HCT116 (cell line): ENCODE measurements at places on chromosomes 4 and X. TPM values are rescaled to one million over a fixed set of nuclear protein-coding genes. Genes with fewer than 3 reads are reported as not detected.

Gene ADRA2C
- 28.1 TPM for total RNA-seq

DNA sequence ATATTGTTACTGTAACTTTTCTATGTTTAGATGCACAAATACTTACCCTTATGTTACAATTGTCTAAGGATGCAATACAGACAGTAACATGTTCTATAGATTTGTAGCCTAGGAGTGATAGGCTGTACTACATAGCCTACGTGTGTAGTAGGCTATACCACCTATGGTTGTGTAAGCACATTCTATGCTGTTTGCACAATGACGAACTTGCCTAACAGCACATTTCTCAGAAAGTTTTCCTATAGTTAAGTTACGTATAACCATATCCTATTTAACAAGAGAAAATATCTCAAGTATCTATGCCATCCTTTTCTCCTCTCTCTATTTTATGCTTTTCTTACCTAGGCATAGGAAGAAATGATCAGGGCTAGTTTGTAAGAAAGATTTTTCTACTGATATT lies 710.8 kb upstream of the HTR2C start:
- DNase-seq, result no peak
- no peaks in the 10 kb centered on the region for H3K27me3 ChIP-seq
- H3K36me3 ChIP-seq, result no peaks in the 10 kb centered on the region
- no peaks in the 10 kb centered on the region for H3K4me1 ChIP-seq
- no peak overlapping the region for H3K27ac ChIP-seq

GRCh38 chrX:40806513-40807220 lies 71.3 kb upstream of the MED14 start:
- DNase-seq, result no peak
- H3K27ac ChIP-seq, result no peak overlapping the region
- H3K4me3 ChIP-seq, result no peak overlapping the region
- H3K36me3 ChIP-seq, result no peaks in the 10 kb centered on the region
- H3K4me1 ChIP-seq, result no peaks in the 10 kb centered on the region; the same call in 1 of the 2 replicates

- H3K4me1 ChIP-seq, result peaks cover 24% of the 10 kb centered on the region
- no peak overlapping the region for H3K4me3 ChIP-seq
- DNase-seq, result no peak
These were observed 26.4 kb downstream of the NOP14 start for GRCh38 chr4:2936773-2937145.

- H3K27me3 ChIP-seq, result no peaks in the 10 kb centered on the region
- no peak overlapping the region for H3K4me3 ChIP-seq
- no peaks in the 10 kb centered on the region for H3K36me3 ChIP-seq
These were observed 19.6 kb upstream of the ABRAXAS1 start for GRCh38 chr4:83504503-83504902.

GRCh38 chrX:1401611-1402430 lies 9.9 kb upstream of the SLC25A6 start:
- H3K4me1 ChIP-seq, result peaks cover 6% of the 10 kb centered on the region; the same call in 1 of the 2 replicates
- H3K27ac ChIP-seq, result no peak overlapping the region
- H3K4me3 ChIP-seq, result no peak overlapping the region
- peaks cover 4% of the 10 kb centered on the region; the same call in 1 of the 2 replicates for H3K36me3 ChIP-seq
- DNase-seq, result no peak
- no peaks in the 10 kb centered on the region for H3K27me3 ChIP-seq
